ENCODE measurements at places on chromosomes 16 and 17.

DNA sequence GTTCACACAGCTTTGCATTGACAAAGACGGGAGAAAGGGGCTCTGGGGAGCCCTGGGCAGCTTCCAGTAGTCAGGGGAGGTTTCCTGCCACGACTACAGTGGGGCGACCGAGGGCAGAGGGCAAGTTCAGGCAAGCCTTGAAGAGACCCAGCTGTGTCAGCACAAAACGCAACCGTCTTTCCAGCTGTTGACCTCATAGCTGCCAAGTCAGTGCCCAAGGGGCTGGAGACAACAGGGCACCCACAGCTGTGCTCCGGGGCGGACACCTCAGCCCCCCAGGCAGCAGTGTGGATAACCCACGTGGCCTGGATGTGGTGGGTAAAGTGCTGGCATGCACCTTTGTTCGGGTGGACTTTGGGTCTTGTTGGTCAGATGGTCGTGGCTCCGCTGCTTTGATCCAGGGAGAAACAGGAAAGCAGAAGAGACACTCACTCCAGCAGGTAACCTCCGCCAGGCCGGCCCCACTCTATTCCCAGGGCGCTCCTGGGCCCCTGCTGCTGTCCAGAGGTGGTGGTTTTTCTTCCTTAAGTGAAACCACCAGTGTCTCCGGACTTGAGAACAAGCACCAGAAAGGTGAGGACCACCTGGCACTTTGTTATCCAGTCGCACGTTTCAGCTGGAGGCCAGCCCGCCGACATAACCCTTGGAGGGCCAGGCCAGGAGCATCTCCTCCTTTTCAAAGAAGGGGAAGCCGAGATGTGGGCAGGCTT, 17.6 kb upstream of the CBX2 start:
- no peak for DNase-seq

- no peak for DNase-seq
Observed at GRCh38 chr16:155031-155398, 2.6 kb downstream of the HBZ start.

- no peak for DNase-seq
Observed at GRCh38 chr16:49776085-49776595, 79.8 kb downstream of the ZNF423 start.

- no peak for DNase-seq
Observed at GRCh38 chr16:29857133-29857760, 5.8 kb downstream of the CDIPT start.

DNA sequence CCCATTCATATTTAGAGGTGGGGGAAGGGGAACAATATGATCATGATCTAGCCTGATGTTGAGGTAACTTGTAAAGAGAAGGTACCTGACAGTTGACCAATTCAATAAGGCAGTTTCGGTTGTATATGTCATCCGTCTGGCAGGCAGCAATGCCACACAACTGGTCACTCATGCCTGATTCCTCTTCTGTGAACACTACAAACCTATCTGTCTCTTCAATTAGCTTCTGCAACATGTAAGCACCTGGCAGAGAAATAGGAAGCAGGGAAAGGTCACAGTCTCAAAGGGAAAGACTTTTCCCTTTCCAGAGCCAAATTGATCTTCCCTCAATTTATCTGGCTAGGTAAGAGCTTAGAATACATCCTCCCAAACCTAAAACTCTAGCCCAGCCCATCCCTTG, 10.2 kb upstream of the RSKR start:
- DNase-seq = no peak

DNA sequence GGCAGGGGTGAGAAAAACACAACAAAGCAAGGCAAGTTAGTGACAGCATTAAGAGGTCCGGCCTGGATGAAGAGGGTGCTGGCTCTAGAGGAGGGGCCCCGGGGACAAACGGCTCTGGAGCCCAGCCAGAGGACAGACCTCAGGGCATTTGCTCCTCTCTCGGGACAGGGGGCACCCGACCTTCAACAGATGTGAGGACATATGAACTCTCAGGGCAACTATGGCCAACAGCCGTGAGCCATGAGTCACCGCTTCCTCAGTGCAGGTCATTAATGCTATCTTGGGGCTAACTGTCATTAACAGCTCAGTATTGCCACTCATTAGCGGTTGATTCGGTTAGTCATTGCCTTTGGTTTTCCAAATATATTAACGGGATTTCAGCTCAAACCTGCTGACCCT, 9.7 kb upstream of the ARL5C start:
- DNase-seq = no peak

GRCh38 chr17:28416703-28417311, 10.8 kb upstream of the SLC46A1 start:
- peak; percentile 83 for DNase-seq

DNA sequence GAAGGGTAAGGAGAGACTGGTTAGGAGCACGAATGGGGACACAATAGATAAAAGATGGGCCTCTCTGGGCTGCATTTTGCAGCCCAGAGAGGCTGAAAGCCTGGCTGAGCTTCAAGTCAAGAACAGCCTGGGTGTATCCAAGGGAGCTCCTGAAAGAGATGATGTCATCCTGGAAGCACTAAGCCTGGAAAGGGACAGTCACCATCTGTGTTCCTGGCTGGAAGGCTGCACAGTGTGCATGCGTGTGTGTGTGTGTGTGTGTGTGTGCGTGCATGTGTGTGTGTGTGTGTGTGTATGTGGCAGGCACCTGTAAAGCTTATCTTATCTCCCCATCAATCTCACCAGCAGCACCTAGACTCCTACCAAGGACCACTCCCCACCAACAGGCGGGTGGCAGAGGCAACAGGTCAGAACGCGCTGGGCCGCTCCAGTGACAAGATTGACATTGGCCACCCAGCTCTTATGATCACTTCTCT, 44.1 kb downstream of the COG7 start:
- peak; percentile 86 for DNase-seq

DNA sequence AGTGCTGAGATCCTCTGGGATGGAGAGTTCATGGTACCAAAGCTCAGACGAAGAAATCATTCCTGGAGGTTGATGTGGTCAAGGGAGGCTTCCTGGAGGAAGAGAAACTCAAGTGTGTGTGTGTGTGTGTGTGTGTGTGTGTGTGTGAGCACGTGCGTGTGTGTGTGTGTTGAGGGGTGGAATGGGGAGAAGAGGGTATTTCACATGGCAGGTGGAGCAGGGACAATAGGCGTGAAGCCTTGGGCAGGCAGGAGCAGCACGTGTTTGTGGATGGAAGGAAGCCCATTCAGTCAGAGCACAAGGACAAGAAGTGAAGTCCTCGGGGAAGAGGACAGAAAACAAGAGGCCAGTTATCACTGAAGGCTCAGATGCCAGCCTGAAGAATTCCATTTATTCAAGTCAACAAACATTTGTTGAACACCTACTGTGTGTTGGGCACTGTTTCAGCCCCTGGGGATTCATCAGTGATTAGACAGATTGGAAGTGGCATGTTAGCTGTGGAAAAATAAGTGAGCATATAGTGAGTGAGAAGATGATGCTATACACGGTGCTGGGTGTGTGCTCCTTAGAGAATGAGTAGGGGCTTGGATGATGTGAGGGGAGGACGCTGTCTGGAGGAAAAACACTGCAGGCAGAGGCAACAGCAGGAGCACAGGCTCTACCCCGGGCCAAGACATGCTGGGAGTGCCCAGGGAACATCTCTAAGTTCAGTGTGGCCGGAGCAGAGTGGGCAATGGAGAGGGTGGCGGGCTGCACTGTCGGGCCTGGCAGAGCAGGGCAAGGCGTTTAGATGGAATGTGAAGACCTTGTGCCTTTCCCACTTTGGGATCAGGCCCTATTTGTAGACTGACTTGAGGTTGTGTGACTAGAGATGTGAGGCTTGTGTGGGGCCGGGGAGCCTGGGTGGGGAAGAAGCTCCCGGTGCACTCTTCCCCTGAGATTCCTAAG, 267.1 kb downstream of the CBLN1 start:
- no peak for DNase-seq

GRCh38 chr16:12110361-12111107, 134.0 kb downstream of the SNX29 start:
- DNase-seq = no peak

- DNase-seq = no peak
Observed at GRCh38 chr16:11835309-11835708, 16.0 kb downstream of the RSL1D1 start.

- no peak for DNase-seq
Observed at GRCh38 chr17:42579794-42580551, 2.4 kb upstream of the PSMC3IP start.

DNA sequence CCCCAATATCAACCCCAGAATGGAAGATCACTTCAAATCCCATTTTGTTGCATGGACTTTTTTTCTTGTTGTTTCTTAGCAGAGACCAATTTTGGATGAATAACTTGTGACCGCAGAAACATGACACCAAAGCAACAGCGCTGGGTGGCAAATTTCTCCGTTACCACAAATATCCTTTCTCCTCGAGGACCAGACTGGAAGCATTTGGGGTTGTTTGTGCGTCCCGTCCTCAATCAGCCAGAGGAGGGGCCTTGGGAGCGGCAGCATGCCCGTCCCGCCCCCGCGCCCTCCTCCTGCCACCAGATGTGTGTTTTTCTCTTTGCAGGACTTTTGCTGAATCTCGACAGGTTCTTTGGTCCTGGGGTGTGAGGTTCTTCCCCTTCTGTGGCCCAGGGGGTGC, 282.5 kb upstream of the FOXF1 start:
- DNase-seq = no peak

DNA sequence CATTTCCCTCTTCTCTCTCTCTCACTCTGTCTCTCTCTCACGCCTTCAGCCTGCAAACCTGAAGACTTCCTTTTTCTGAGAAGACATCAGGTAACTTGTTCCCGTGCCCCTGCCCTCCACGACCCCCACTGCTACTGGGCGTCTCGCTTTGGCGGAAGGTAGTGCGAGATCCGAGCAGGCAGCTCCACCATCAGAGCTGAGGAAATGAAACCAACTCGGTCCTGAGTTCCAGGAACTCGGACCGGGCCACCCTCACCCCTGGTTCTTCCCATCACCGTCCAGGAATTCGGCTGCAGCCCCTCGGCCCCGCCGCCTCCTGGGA, 585 bp downstream of the MLKL start:
- peak; percentile 44 for DNase-seq

GRCh38 chr17:77286641-77287431, 146.1 kb downstream of the SEC14L1 start:
- peak; percentile 26 for DNase-seq

DNA sequence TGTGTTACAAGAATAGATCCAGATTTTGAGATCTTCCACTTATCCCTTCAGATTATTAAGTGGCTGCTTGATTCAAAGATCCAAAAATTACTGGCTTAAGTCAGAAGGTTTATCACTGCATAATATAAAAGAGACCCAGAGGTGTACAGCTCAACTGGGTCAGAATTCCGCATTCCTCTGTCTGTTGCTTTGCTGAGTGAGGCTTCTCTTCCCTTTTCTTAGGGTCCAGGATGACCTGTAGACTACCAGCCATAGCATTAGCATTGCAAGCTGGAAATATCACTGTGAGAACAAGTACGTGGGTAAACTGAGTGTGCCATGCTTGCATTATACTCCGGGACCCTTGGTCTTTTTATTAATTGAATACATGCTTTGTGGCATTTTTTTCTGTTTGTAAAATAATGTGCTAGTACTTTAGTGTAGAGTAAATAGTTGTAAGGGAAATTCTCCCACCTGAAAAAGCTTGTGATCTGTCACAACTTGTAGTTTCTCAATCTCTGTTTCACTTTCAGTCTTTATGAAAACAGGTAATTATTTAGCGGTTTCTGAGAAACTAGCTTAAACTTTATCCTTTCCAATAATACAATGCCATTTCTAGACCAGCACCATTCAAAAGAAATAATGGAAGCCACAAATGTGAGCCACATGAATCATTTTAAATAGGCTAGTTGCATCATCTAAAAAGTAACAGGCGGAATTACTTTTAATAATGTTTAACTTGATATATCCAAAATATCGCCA, 61.6 kb downstream of the TNRC6C start:
- no peak for DNase-seq

DNA sequence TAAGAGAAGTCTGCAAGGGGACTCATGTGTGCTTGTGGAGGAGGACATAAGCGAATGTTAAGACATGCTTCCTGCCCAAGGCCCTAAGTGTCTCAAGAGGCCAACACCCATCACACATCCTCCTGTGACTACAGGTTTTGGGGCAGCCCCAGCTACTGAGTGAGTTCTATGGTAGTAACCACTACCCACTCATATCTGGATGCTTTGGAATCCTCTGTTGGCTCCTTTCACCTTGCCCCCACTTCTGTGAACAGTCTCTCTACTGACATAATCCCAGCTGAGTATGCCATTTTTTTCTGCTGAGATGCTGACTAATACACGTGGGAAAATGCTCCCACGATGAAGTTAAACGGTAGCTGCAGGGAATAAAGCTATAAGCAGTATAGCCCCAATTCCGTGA, 153.5 kb downstream of the VPS53 start:
- no peak for DNase-seq

GRCh38 chr17:47179141-47179540, 10.0 kb downstream of the CDC27 start:
- no peak for DNase-seq

GRCh38 chr17:37259030-37259735, 116.6 kb upstream of the C17orf78 start:
- DNase-seq = no peak

DNA sequence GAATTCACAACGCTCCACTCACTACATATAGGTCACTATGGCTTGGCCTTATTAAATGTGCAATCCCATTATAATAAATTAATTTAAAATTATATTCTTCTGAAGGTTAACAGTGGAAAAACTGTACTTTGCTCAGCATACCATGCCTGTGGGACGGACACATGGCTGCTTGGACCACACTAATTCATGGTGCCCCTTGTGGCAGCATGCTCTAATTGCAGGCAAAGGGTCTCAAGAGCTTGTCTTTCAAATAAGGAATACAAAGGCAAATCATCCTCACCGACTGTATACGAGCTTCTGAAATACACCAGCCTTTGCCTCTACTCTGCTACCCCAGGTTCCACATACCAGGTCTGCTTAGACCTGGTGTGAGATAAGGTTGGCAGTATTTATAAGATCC, 11.7 kb downstream of the SMPD3 start:
- peak; percentile 43 for DNase-seq

DNA sequence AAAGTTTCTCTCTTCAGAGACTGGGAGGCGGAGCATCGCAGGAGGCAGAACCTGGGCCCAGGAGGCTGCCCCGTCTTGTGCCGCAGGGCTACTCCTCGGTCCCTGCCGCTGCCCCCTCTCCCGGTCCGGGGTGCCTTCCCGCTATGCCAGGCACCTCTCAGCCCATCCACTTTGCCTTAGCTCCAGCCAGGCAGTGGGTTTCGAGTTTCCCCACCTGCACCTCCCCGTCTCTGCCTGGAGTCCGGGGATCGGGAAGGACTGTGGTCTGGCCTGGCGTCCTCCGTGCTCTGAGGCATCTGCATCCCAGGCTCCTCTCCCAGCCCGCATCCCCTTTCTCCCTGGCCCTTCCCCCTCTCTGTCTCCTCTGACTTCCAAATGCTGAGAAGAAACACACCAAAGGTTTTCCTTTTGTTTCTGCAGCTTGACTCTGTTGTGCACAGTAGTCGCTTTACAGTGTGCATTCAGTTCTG, 26.8 kb upstream of the PIK3R6 start:
- DNase-seq = no peak

- DNase-seq = no peak
Observed at GRCh38 chr17:75313941-75314551, 24.8 kb upstream of the SLC25A19 start.

- DNase-seq = no peak
Observed at GRCh38 chr17:39939106-39939505, 11.6 kb downstream of the LRRC3C start.
